Bronchial epithelial cell (primary cell): ENCODE measurements at places on chromosomes 7 and 10.
A peak's percentile ranks its signal among the peaks of the same experiment; 100 is the strongest.

GRCh38 chr10:1174022-1174421 lies 117.8 kb downstream of the WDR37 start:
- no peak for DNase-seq

DNA sequence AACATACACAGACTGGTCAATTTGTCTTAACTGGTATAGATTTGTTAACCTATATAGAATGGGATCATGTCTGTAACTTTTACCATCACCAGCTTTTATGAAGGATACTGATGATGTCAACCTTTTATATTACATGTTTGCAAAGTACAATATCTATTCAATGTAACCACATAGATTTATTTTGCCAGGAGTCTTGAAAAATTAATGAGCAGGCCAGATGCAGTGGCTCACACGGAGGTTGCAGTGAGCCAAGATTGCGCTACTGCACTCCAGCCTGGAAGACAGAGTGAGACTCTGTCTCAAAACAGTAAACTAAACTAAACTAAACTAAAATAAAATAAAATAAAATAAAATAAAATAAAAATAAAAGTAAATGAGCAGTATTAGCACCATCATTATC lies 30.0 kb upstream of the PARD3 start:
- no peak for DNase-seq

DNA sequence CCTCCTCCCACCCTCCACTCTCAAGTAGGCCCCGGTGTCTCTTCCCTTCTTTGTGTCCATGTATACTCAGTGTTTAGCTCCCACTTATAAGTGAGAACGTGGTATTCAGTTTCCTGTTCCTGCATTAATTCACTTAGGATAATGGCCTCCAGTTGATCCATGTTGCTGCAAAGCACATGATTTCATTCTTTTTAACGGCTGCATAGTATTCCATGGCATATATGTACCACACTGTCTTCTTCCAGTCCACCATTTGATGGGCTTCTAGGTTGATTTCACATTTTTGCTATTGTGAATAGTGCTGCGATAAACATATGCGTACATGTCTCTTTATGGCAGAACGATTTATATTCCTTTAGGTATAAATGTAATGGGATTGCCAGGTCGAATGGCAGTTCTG lies 51.0 kb downstream of the FAM171A1 start:
- DNase-seq, result no peak

DNA sequence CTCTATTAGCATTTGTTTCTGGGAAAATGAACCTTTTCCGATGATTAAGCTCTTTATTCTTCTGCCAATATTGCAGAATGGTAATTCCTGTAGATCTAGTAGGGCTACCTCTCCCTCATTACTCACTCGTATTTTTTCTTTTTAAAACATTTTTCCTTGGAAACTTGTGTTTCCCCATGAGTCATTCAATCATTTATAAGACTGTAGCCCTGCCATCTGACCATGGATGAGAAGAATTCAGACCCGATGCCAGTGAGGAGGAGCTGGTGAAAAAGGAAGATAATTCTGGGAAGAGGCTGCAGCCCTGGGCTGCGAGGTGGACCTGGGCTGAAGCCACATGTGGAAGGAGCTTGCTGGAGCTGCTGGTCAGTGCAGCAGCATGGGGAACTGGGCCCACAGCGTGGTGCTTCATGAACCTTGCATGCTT lies 242.8 kb downstream of the KLF6 start:
- DNase-seq, result peak; percentile 87
